ENCODE measurements at places on chromosomes 5 and 9. TPM values are rescaled to one million over a fixed set of nuclear protein-coding genes. Genes with fewer than 3 reads are reported as not detected.

TMED9 gene
- total RNA-seq = 275 TPM

PTGS1 gene
- total RNA-seq = 2.1 TPM

C9orf153 gene
- not detected for total RNA-seq

PLK2 gene
- 42.5 TPM for total RNA-seq

CNTNAP3B gene
- total RNA-seq = 17.5 TPM

PWWP2A gene
- 8.3 TPM for total RNA-seq

CCDC192 gene
- not detected for total RNA-seq

SYK gene
- total RNA-seq = 0.03 TPM

ASPN gene
- not detected for total RNA-seq

NCS1 gene
- 48.3 TPM for total RNA-seq

DPH7 gene
- total RNA-seq = 29.1 TPM

TJP2 gene
- total RNA-seq = 3.7 TPM

MYMK gene
- total RNA-seq = not detected

PCDHGB7 gene
- total RNA-seq = 0.10 TPM

NUP188 gene
- total RNA-seq = 42.3 TPM

ELP1 gene
- total RNA-seq = 19.1 TPM

FOXD4L3 gene
- total RNA-seq = not detected

PFN3 gene
- total RNA-seq = not detected

RXFP3 gene
- not detected for total RNA-seq

CA9 gene
- total RNA-seq = 4.2 TPM

FGF1 gene
- total RNA-seq = 0.25 TPM

ARRDC1 gene
- total RNA-seq = 64.4 TPM

FUT7 gene
- 0.07 TPM for total RNA-seq

SLC34A1 gene
- not detected for total RNA-seq

SPATA31C1 gene
- total RNA-seq = not detected

CTSV gene
- 13.6 TPM for total RNA-seq

SYNPO gene
- total RNA-seq = 26.6 TPM

HTR4 gene
- total RNA-seq = not detected

ANKRD31 gene
- not detected for total RNA-seq

PLAC8L1 gene
- not detected for total RNA-seq

LAMC3 gene
- total RNA-seq = 2.2 TPM

DIRAS2 gene
- 0.06 TPM for total RNA-seq

C1QTNF2 gene
- total RNA-seq = 0.08 TPM

ZBED3 gene
- 4.8 TPM for total RNA-seq

PKD2L2 gene
- total RNA-seq = 0.07 TPM

EQTN gene
- total RNA-seq = 0.22 TPM

TSLP gene
- not detected for total RNA-seq

WWC1 gene
- total RNA-seq = 88.3 TPM

BAAT gene
- 0.23 TPM for total RNA-seq

GLDC gene
- 13.3 TPM for total RNA-seq
